ENCODE measurements at places on chromosomes 16 and 17.

GRCh38 chr16:27149986-27150385 is 53.3 kb upstream of the KDM8 start:
- DNase-seq, result no peak

DNA sequence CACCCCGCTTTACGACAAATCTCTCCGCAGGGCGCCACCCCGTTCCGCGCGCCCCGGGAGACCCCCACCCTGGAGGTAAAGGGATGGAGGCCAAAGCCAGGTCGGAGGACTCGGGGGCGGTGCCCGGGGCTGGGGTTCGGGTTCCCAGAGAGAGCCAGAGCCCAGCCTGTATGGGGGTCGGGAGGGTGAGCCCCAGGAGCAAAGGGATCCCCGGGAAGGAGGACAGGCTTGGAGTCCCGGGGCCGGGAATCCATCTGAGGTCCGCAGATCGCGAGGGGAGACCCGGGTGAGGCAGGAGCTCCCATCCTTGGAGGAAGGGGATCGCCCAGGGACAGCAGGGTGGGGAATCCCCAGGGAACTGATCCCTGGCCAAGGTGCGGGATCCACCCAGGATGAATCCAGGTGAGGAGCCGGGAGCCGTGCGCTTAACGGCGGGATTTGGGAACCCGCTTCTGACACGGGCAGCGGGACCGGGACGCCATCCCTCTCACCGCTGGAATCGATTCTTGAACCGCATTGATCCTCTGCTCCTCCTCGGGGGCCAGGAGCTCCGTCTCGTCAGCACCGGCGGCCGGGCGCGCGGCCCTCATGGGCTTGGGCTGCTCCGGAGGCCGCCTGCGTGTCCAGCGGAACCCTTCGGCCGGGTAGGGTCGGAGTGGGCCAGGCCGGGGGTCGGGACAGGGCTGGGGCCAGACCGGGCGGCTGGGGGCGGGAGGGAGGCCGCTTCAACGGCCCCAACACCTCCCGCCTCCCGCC is at the start of gene MMD:
Gene MMD, minus strand, starts transcription at position 657 of the 756 bp plus-strand sequence. Its CDS starts 140 bp downstream, at position 517.
- DNase-seq, result no peak

GRCh38 chr17:66834919-66835454 is at the start of gene CACNG5:
CACNG5 (plus strand) TSS chr17:66835117; CDS start chr17:66877333, 42,216 bp downstream.
- DNase-seq, result no peak

DNA sequence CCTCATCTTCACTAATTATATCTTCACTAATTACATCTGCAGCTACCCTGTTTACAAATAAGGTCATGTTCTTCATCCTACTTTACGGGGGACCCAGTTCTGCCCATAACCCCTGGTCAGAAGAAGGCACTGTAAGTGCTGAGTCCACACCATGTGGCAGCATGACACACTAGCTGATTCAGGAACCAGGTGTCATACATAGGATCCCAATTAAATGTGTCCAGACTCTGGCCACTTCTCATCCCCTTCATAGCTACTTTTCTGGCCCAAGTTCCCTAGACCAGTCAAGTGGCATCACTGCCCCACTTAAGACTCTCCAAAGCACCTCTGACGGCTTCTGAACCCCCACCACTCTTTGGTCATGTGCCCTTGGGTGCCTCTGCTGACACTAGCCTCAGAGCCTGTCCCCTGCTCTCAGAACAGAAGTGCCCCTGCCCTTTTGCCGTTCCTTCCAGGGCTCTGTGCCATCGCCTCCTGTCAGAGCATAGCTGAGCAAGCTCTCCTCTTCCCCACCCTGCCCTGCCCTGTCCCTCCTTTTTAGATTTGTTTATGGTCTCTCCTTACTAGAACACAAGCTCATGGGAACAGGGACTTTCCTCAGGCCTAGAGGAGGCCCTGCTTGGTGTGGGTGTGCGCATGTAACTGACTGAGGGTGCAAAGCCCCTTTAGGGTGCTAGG is 61.1 kb downstream of the B9D1 start:
- no peak for DNase-seq

DNA sequence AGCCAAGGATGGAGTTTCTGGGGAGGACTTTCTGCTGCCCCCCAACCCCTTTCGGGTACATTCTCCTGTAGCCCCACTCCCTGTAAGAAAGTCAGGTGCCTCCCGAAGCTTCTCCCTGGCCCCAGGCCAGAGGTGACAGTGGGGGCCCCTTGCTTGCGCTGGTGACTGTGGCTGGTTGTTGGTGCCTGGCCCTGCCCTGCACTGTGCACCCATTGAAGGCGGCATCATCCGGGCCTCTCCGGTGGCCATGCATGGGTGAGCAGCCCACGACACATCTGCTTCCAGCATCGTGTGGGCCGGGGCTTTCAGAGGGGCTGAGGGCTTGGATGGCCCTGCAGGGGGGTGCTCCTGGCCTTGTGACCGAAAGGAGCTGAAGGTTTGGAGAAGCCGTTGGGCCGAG is 297.0 kb downstream of the SEC14L1 start:
- DNase-seq, result no peak

- no peak for DNase-seq
Measured at GRCh38 chr16:83211711-83212110, 584.9 kb downstream of the CDH13 start.

- DNase-seq, result no peak
Measured at GRCh38 chr16:14028202-14028601, 42.9 kb upstream of the MRTFB start.

DNA sequence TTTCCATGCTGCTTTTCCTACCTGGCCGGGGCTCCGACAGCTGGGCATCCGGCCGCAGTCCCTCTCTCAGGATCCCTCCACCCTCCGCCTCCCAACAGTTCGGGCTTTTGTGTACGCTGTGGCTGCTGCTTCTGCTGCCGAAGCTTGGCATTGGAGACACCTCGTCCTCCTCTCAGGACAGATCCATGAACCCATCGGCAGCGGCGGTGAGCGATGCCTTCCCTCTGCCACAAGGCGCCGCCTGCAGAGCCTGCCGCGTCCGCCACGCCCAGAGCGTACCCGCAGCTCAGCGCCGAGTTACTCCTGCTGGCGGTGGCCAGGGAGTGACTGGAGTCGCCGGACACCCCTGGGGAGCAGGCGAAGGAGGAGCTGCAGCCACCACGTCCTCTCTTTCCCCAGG is 2032.8 kb downstream of the TP53TG3F start:
- no peak for DNase-seq

- DNase-seq, result no peak
Measured at GRCh38 chr16:31401436-31401835, 8.3 kb downstream of the ITGAD start.

DNA sequence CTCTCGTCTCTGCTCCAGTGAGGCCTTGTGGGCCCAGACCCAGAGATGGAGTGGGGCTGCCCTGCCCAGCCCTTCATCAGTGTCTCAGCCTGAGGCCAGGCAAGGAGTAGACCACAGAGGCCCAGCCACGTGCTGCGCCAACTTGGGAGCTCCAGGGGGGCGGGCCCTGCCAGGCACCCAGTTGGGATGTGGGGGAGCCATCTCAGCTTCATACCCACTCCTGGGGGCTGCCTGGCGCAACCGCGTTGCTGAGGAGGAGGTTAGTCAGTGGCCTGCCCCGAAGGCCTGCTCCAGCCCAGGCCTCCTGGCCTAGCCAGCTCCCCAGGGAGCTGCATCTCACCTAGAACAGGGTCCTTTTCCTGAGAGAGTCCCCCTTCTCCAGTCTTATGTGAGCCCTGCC is 11.8 kb downstream of the TPSG1 start:
- DNase-seq, result no peak

GRCh38 chr16:14310519-14310991 is 239.4 kb downstream of the MRTFB start:
- DNase-seq, result no peak

DNA sequence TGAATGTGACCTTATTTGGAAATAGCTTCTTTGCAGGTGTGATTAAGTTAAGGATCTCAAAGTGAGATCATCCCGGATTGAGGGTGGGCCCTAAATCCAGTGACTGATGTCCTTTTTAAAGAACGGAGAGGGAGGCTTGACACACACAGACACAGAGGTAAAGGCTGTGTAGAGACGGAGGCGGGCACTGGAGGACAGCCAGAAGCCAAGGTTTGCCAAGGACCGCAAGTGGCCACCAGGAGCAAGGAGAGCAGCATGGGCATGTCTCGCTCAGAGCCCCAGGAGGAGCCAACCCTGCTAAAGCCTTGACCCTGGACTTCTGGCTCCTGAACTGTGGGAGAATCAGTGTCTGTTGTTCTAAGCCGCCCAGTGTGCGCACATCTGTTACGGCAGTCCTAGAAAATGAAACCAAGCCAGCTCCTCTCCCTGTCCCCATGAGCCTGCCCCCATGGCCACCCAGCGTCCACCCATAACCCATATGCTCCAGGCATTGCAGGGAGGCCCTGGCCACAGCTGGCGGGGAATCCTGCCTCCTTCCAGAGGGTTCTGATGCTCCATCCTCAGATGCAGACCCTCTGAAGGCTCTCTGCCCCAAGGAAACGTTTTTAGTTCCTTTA is 15.2 kb downstream of the CNGB1 start:
- no peak for DNase-seq

DNA sequence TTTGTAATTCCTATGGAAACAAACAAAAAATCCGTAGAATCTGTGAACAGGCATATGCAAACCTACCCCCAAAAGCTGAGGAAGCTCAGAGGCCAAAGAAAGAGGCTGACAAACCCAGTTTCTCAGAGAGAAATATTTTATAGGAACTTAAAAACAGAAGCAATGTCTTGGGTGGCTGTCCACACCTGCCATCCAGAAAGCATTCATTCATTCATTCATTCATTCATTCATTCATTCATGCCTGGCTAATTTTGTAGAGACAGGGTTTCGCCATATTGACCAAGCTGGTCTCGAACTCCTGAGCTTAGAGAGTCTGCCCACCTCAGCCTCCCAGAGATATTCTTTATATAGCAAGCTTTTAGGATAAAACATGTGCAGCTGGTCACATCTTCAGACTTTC is 154.3 kb downstream of the MRTFB start:
- DNase-seq, result no peak

DNA sequence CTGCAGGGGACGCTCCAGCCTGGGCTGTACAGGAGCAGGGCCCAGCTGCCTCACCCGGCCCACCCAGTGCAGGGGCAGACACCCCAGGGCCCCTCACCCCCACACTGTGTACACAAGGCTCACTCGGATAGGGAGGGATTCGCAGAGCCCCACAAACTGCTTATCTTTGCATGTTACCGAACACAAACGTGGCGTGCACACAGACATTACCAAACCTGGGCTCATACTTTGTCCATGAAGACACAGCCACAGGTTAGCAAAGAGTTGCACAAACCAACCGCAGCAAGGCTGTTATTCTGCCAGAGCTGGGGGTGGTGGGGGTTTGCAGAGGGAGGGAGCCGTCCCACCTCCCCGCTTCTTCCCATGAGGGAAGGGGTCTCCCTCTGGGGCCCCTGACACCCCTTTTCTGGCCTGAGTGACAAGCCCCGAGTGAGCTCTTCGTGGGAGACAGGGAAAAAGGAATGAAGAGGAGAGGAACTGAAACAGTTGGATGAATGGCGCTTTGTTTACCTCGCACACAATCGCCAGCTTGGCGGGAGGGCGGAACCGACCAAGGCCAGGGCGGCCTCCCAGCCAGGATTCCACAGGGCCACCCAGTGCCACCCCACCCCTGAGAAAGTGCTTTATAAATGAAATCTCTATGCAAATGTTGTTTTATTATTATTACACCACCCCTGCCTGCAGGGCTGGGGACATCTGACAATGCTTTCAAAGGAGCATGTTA is 434 bp upstream of the CPSF4L start:
- DNase-seq, result no peak

GRCh38 chr16:56372013-56372634 is 53.2 kb downstream of the AMFR start:
- no peak for DNase-seq

GRCh38 chr16:78784771-78785170 is 685.3 kb downstream of the WWOX start:
- DNase-seq, result no peak

DNA sequence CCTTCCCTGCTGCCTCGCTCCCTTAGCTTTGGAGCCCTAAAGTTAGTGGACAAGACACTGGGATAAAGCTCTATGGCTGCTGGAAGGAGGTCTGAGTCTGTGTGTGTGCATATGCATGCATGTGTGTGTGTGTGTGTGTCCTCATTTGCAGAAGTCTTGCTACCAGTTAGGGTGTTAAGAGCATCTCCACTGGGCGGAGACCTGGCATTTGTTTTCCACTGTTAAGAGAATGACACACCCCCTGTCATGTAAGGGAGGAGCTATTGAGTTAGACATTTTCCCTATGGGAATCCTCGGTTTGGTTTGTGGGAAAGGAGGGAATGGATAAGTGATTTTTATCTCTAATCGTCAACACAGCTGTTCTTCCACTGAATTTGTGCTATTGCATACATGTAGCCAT is 24.8 kb upstream of the ARHGAP23 start:
- no peak for DNase-seq

- no peak for DNase-seq
Measured at GRCh38 chr16:51151435-51151960, 428 bp upstream of the SALL1 start.

- no peak for DNase-seq
Measured at GRCh38 chr17:64226132-64226531, 36.9 kb downstream of the TEX2 start.

GRCh38 chr17:7561589-7562207 is at the start of gene SENP3:
SENP3 (plus strand) TSS chr17:7561919; CDS start chr17:7563077, 1,158 bp downstream.
- peak; percentile 89 for DNase-seq

DNA sequence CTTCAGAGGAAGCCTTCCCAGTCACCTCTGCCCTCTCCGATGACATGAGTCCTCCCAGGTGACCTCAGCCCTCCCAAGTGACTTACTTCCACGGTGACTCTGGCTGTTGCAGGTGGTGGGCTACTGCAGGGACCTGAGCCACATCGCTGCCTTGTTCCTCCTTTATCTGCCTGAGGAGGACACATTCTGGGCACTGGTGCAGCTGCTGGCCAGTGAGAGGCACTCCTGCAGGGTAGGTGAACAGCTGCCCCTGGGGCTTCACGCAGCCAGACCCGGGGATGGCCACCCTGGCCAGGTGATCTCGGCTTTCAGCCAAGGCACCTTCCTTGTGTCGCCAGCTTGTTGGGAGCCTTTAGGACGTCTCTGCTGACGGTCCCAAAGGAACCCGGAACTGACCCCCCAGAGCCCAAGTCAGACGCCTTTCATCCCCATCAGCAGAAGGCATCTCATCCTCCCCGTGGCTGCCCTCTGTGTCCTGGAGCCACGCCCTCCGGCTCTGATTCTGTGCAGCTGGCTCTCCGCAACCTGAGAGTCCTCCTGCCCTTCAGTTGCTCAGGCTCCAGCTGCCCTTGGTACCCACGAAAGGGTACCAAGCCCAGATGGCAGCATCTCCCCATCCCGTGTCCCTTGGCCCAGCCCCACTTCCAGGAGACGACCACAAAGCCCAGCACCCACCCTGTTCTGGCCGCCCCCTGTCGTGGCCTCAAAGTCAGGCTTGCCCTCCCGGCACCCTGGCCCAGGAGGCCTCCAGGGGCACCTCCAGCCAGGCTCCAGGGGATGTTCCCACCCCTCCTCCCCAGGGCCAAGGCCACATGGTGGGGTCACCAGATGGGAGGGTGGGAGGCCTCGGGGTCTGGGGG is 81.7 kb downstream of the GOSR1 start:
- no peak for DNase-seq

DNA sequence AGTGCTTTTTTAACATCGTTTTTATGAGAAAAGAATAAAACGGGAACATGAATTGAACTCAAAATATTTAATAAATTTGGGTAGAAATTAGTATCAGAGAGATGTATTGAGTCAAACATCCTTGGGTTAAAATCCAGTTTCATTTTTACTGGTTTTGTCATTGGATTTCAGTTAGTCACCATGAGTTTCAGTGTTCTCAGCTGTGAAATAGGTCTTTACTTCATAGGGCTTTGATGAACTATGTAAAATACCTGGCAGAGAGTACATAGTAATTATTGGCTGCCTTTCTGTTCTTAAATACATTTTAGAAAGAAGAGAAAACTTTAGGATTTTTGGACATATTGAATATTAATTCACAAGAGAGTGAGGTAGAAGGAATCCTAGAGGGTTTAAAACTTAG is 105.8 kb downstream of the TANC2 start:
- no peak for DNase-seq

- no peak for DNase-seq
Measured at GRCh38 chr16:82344157-82344556, 174.1 kb upstream of the MPHOSPH6 start.

All from stimulated activated CD4-positive, alpha-beta T cell treated with anti-CD3 and anti-CD28 coated beads, Interleukin-2, amount 100 ng/mL, for 4 hours (primary cell).